ENCODE measurements at places on chromosomes 16 and 17.

GRCh38 chr17:39666231-39666600 lies 1.1 kb downstream of the TCAP start:
- no peak for DNase-seq

DNA sequence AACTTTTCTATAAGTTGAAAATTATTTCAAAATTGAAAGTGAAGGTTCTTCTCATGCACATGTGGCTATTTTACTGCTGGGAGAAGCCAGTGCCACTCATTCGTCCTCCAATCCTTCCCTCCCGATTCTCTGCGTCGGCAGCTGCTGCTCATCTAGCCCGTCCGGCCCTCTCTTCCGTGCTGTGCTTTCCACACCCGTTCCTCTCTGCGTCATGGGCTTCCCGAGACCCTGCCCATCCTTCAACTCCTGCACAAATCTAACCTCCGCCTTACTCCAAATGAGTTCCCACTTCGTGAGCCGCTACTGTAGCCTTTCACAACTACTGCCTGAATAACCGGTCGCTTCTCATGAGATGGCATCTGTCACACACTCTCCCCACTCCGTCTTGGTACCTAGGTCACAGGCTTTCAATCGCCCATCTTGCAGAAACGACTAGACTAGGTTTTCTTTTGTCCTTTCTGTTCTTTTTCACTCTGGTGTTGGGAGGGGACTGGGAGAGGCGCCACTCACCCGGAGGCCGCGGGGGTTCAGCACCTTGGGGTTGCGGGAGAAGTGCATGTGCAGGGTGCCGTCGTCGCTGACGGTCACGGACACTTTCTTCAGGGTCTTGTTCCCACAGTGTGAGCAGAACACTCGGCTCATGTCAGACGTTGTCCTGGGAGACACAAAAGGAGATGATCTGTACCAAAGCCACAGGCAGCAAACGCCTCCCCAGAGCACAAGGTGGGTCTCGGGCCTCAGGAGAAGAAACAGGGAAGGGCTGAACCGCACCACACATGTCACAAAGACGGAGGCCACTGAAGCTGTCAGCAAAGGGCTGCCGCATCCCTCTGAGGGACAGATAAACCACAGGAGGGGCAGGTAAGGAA lies 10.1 kb downstream of the NOB1 start:
- no peak for DNase-seq

- DNase-seq, result no peak
These were observed 1.1 kb downstream of the C1QBP start for GRCh38 chr17:5437721-5438317.

GRCh38 chr16:2468725-2469398 lies 2.2 kb upstream of the NTN3 start:
- no peak for DNase-seq

DNA sequence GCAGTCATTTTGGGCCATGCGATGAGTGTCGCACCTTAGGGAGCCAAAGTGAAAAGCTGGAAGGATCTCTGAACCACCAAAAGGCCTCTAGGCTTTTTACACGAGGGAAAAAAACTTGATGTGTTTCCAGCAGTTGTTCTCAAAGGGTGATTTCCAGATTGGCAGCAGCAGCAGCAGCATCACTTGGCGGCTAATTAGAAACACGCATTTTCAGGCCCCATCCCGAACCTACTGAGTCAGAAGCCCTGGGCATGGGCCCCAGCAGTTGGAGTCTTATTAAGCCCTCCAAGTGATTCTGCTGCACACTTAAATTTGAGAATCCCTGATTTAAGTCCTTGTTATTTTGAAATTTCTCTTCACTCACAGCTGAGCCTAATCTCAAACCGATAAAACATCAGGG lies 25.3 kb upstream of the PYY start:
- DNase-seq, result no peak

DNA sequence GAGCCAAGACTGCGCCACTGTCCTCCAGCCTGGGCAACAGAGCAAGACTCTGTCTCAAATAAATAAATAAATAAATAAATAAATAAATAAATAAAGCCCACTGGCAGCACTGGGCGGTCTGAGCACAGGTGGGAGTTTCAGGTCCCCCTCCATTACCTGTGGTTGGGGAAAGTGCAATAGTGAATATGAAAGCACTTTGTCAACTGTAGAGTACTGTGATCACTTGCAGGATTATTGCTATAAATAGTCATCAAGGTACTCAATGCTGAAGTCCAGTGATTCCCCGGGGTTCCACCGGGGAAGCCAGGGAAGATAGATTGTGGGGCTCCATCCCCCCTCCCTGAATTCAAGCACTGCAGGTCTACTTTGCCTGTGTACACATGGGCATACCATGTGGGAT lies 42.7 kb upstream of the CPNE2 start:
- no peak for DNase-seq

DNA sequence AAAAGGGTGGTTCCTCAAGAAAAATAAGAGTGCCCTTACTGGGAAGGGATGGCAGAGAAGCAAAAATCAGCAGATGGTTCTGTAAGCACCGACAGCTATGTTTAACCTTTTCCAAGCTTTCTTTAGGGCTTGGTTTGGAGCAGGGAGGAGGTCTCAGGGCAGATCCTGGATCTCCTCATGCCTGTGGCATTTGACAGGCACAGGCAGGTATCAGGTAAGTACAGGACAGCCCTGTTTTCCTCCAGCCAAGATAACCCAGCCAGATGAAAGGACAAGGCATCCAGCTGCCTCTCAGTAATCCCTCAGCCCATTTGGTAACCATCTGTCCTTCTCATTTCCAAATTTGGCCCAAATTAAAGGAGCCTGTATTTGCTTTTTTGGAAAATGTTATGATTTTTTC lies 141.5 kb downstream of the TOX3 start:
- DNase-seq, result no peak

GRCh38 chr16:1602285-1602684 lies 9.6 kb downstream of the IFT140 start:
- no peak for DNase-seq

DNA sequence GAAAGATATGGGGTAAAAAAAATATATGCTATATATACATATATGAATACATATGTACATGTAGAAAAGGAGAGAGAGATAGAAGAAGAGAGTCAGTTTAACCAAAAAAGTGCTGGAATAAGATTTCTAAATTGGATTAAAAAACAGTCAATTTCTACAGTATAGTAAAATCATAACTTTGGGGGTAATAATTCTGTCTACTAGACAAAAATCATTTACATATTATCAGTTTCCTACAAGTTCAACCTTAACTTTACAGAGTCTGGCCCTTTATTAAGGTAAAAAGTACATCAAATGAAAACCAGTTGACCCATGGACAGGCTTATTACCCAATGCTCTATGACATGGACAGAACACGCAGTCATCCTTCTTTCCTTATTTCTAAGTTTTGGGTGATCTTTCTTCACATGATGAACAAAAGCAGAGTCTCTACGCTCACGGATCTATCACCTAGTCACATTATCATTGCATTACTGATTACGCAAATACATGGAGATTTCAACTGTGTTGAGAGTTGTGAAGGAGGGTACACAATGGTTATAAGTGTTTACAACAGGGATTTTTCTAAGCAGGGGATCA lies 63.9 kb upstream of the SMIM36 start:
- no peak for DNase-seq

GRCh38 chr16:67161595-67162058 lies 1.9 kb downstream of the FBXL8 start:
- no peak for DNase-seq

DNA sequence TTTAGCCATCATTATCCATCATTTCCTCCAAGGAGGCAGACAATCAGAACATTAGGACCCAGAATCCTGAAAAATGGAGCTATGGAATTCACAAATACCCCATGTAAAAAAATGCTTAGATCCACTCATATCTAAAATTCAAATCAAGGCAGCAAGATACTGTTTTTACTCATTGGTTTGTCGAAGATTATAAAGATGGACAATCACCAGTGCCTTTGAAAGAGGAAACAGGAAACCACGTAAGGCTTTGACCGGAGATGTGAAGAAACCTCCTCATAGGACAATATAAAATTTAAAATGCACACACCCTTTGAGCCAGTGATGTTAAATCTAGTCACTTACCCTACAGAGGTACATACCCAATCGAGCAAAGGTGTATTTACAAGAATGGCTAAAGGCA lies 130.0 kb downstream of the XYLT1 start:
- no peak for DNase-seq

DNA sequence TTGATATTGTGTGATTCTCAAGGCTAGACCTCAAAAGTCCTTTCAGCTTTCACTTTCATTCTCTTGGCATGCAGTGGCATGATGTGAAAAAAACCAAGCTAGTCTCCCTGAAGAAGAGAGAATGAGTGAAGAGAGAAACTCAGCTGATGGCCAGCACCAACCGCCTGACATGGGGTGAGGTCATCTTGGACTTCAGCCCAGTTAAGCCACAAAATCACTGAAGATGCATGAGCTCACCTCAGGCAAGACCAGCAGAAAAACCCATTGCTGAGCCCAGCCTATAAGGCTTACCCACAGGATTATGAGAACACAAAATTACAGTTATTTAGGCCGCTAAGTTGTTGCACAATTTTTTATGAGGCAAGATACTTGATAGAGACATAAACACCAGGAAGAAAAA lies 496.5 kb downstream of the TOX3 start:
- no peak for DNase-seq

DNA sequence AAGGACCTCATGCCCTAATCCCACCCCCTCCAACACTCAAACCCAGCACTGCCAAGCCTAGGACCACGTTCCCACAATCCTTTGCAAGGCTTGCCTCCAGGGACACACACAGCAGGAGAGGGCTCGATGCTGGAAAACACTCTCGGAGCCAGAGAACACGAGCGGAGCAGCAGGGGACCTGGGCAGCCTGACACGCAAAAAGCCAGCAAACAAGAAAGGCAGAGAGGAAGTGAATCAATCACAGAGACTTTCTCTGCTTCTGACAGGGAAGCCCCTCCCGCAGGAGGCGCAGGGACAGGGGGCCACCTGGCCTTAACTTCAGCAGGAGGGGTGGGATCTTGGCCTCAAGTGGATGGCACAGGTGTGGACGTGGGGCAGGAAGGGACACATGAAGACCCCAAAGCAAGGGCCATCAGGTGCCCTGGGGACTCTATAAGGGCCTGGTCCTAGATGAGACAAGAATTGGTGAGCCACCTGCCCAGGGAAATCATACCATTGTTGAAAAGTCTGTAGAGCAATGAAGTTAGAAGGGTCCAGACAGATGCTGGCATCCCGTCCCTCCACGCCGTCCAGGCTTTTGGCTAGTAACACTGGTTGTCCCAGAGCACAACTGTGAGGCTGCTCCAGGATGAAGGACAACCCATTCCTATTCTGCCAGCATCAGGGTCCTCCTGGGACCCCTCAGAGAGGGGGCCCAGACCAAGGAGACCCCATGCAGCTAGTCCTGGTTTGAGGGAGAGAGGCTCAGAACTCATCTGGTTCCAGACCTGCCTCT lies 2.2 kb downstream of the SDK2 start:
- no peak for DNase-seq

GRCh38 chr17:8158267-8159031 lies 4.3 kb downstream of the VAMP2 start:
- DNase-seq, result peak; percentile 63

- DNase-seq, result no peak
These were observed 34.7 kb upstream of the PLCG2 start for GRCh38 chr16:81744385-81744784.

GRCh38 chr17:10417431-10417830 lies 4.3 kb downstream of the MYH8 start:
- DNase-seq, result no peak

GRCh38 chr16:64975821-64976220 lies 146.0 kb downstream of the CDH11 start:
- no peak for DNase-seq

DNA sequence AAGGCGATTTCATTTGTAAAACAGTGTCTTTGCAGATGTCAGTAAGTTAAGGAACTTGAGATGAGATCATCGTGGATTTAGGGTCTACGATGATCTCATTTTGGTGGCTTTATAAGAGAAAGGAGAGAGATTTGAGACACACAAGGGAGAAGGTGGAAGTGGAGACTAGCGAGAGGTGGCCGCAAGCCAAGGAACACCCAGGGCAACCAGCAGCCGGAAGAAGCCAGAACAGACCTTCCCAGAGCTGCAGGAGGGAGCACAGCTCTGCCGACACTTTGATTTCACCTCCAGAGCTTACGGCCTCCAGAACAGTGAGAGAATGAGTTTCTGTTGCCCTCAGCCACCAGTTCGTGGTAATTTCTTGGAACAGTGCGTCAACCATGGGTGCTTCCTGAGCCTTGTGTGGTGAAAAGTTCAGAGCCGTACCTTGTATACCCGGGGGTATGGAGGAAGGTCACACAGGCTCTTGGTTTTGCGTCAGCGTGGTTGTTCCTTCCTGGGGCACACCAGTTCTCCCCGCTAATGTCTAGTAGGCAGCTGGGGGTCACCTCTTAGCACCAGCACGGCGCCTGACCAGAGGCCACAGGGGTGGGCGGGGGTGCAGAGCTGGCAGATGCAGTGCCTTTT lies 12.9 kb upstream of the SEC14L1 start:
- DNase-seq, result peak; percentile 7

DNA sequence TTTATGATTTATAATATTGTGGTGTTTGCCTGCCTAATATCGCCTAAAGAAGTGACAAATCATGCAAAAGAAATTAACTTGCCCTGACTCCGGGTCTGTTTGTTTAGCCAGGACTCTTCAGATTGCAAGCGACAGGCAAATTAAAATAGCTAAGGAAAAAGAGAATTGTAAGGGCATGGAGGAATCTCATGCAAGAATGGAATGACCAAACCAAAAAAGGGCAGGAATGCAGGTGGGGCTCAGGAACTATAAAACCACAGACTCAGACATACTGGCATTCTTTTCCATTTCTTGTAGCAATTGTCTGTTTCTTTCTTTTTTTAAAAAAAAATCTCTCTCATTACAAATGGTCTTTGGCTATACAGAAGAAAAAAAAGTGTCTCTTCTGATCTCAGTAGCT lies 188.1 kb upstream of the XYLT1 start:
- DNase-seq, result no peak

- DNase-seq, result no peak
These were observed 733 bp downstream of the CHRNB1 start for GRCh38 chr17:7445619-7445968.

GRCh38 chr16:24537474-24538337 lies 1.7 kb upstream of the RBBP6 start:
- DNase-seq, result no peak

DNA sequence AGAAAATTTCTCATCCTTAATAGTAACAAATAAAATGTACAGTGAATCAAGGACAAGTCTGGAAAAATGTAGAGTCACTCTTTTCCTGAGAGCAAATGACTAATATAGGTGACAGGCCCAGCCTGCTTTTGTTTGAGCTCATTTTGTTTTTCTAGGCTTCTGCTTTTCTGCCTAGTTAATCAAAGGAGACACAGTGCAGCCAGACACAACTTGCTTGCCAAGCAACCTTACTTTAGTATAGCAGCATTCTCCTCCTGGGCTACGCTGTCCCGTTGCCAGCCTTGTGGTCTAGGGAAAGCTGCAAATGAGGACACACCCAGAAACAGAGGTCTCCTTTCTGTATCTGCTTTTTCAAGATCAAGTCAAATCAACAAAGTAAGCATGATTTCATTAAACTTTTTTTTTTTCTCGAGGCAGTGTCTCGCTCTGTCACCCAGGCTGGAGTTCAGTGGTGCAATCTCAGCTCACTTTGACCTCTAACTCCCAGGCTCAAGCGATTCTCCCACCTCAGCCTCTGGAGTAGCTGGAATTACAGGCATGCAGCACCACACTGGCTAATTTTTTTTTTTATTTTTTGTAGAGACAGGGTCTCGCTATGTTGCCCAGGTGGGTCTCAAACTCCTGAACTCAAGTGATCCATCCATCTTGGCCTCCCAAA lies 17.2 kb downstream of the GINS3 start:
- DNase-seq, result no peak
